ENCODE measurements at places on chromosomes 3 and 15. TPM values are rescaled to one million over a fixed set of nuclear protein-coding genes. Genes with fewer than 3 reads are reported as not detected.

The HES1 gene
- total RNA-seq: 17.7 TPM

The KIF23 gene
- total RNA-seq: 60.9 TPM

The DNAH12 gene
- total RNA-seq: not detected

The TM4SF1 gene
- 898 TPM for total RNA-seq

- no peak for DNase-seq
Measured at GRCh38 chr15:67174864-67175573, 79.4 kb downstream of the AAGAB start.

- no peak for DNase-seq
Measured at GRCh38 chr3:178156301-178156700, 379.9 kb upstream of the KCNMB2 start.

DNA sequence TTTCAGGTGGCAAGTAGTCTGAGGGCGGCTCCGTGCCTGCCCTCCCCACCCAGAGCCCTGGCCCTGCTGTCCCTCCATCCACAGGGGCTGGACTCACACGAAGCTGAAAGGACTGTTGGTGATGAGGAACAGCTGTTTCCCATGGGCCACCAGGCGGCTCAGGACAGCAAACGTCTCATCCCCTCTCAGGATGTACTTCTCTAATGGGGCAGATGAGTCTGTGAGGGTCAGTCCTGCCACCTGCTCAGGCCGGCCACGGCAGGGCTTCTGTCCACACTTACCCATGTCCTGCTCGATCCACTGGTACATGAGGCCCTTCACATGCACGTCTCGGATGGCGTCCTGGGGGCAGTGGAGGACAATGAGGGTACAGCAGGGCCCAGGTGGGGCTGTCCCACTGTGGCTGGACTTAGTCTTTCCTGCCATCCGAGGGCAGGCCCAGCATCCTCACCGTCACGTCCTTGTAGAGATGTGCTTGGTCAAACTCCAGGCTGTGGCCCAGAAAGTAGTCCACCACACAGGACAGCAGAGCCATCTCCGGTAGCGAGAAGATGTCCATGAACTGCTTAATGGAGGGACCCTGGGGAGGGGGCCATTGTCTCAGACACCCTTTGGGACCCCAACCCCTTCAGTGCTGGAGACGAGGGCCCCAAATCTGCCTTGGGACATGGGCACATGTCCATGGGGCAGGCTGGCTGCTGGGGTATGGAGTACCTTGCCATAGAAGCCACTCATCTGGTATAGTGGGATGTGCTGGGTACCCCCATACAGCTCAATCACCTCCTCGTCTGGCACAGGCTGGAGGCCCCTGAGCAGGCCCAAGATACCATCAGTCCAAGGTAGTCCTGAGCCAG lies 5.7 kb downstream of the NT5DC2 start:
- DNase-seq: no peak

- DNase-seq: no peak
Measured at GRCh38 chr3:78913711-78914110, 854.1 kb downstream of the ROBO1 start.
